ENCODE measurements at places on chromosomes 12 and 14. TPM values are rescaled to one million over a fixed set of nuclear protein-coding genes. Genes with fewer than 3 reads are reported as not detected.

GRCh38 chr14:105944632-105945610 is 418.5 kb downstream of the TMEM121 start:
- peak; percentile 84 for DNase-seq

- no peak for DNase-seq
These were observed 18.6 kb downstream of the PPFIBP1 start for GRCh38 chr12:27542628-27543027.

GRCh38 chr12:19223018-19223417 is 93.5 kb downstream of the PLEKHA5 start:
- no peak for DNase-seq

DNA sequence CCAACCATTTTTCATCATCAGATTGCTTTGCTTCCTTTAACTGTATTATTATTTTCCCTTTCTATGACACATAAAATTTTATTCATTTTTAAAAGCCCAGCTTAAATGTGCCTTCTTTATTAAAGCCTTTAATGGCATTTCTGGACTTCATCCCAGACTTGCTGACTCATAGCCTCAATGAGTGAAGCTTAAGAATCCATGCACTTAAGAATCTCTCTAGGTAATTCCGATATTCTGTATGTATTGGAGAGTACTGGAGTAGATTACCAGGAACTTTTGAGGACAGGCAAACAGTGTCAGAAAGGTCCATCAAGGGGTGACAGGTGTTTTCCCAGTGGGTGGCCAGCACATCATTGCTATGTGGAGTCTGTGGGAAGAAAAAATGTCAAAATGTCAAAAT is 107.9 kb downstream of the PTPRQ start:
- DNase-seq, result no peak

- no peak for DNase-seq
These were observed 8.8 kb upstream of the CHGA start for GRCh38 chr14:92914087-92914656.

GRCh38 chr12:109703684-109704083 is 9.9 kb upstream of the FAM222A start:
- no peak for DNase-seq

GRCh38 chr12:113276946-113277500 is 55.8 kb downstream of the TPCN1 start:
- no peak for DNase-seq

DNA sequence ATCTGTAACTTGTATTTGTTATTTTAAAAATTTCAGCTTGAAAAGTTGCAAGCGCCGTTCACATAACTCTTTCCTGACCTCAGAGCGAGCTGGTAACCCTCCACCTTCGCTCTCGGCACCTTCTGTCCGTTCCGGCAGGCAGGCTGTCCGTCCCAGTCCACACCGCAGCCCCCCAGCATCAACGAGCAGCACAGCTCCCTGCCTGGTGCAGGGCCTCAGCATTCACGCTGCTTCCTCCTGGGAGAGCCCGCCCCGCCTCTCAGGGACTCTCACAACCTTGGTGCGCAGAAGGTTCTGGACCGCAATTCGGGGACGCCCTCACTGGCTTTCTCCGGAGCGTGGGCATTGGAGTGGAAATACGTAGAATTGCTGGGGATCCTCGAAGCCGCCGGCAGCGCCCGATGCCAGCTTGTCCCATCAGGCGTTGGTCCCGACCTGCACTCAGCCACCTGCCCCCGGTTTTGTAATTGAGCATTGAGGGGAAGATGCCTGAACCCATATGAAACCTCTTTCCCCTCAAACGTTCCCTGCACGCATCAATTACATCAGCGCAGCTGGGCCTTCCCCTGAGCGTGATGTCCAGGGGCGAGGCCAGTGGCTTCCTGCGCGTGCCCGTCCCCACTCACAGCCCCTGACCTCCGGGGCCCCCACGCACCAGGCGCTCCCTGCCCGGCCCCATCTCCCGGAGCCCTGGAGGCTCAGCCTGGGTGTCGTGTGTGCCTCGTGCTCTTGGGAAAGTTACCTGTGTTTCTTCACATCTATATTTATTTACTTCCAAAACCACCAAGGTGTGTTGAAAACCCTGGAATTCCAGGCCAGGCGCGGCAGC is 19.1 kb downstream of the LRCOL1 start:
- DNase-seq, result no peak

The KRT82 gene
- total RNA-seq, result not detected

All from Caco-2 (cell line).